ENCODE measurements at places on chromosomes 12 and 14. TPM values are rescaled to one million over a fixed set of nuclear protein-coding genes. Genes with fewer than 3 reads are reported as not detected.

DNA sequence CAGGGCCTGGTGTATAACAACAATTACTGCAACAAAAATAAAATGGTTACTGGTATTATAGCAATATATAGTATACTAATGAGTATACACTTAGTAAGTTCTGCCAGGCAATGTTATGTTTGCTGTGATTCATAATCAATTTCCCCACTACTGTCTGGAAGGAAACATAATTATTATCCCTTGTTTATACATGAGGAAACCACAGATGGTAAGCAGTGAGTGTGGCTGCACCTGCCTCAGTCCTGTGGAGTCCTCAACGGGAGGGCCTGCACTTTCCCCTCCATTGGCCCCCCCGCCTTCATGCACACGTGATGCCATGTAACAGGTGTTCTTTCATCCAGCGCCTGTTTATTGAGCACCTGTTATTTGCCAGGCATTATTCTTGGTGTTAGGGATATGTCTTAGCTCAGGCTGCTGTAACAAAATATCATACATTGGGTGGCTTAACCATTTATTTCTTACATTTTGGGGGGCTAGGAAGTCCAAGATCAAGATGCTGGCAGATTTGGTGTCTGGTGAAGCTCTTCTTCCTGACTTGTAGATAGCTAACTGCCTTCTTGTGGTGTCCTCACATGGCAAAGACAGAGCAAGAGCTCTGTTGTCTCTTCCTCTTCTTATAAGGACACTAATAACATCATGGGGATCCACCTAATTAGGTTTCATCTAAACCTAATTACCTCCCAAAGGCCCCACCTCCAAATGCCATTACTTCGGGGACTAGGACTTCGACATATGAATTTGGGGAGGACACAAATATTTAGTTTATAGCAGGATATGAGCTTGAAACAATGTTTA lies 59.5 kb upstream of the CHGA start:
- DNase-seq = no peak

The DBX2 gene
- total RNA-seq = not detected

GRCh38 chr12:114676142-114676741 lies 7.7 kb downstream of the TBX3 start:
- no peak for DNase-seq

DNA sequence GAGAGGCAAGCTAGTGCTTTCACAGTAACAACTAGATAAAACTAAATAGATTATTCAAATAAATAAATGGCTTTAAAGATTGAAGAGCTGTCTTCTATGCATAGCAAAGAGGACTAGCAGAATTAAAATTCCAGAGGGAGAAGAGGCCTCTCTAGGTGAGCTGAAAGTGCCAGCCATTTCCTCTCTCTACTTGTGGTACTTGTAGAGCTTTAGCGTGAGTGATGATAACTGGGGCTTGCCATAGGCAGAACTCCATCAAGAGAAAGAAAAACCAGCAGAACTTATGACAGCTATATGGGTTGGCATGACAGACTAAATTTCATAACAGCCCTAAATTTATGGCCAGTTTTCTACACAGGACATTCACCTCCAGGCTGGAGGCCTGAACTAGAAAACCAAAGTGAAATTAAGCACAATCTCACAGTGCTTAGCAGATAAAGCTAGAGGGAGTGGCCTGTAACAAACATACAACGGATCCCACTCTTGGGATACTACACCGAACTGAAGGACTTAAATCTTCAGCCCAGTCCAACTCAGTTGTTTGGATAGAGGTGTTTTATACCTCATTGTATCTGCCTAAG lies 11.0 kb downstream of the SPTLC2 start:
- DNase-seq = no peak

DNA sequence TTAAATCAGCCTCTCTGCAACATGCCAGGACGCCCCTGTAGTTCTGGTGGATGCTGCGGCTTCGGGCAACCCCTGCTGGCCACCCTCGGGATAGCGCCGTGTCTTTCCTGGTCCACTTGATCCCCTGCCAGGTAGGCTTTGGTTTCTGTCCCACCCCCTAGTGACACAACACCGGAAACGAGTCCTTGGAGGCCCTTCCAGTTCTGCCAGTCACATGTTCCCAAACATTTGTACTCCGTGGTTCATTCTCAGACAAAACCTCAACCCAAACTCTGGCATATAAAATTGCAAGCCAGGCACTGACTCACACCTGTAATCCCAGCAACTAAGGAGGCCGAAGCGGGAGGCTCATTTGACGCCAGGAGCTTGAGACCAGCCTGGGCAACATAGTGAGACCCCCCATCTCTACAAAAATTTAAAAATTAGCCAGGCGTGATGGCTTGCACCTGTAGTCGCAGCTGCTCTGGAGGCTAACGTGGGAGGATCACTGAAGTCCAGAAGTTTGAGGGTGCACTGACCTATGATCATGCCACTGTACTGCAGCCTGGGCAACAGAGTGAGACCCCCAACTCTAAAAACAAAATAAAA lies 37.0 kb downstream of the RASAL1 start:
- peak; percentile 32 for DNase-seq

- no peak for DNase-seq
Measured at GRCh38 chr14:105168979-105169507, 467 bp upstream of the JAG2 start.

GRCh38 chr14:103317251-103317650 lies 16.8 kb upstream of the EIF5 start:
- no peak for DNase-seq

The SERPINA5 gene
- total RNA-seq = not detected

The MANSC4 gene
- total RNA-seq = not detected

All from activated T-helper 2 cell treated with anti-CD3 and anti-CD28 coated beads, Interferon-gamma antibody, Interleukin-2, Interleukin-4, amounts not matched to agents 10 μg/mL and 5 μg/mL and 100 μg/mL, durations not matched to agents 14 hours and 24 hours and 36 hours (primary cell).